Activated T-cell treated with anti-CD3 and anti-CD28 coated beads for 4 hours (primary cell): ENCODE measurements at places on chromosomes 2 and 18.
A peak's percentile ranks its signal among the peaks of the same experiment; 100 is the strongest.

DNA sequence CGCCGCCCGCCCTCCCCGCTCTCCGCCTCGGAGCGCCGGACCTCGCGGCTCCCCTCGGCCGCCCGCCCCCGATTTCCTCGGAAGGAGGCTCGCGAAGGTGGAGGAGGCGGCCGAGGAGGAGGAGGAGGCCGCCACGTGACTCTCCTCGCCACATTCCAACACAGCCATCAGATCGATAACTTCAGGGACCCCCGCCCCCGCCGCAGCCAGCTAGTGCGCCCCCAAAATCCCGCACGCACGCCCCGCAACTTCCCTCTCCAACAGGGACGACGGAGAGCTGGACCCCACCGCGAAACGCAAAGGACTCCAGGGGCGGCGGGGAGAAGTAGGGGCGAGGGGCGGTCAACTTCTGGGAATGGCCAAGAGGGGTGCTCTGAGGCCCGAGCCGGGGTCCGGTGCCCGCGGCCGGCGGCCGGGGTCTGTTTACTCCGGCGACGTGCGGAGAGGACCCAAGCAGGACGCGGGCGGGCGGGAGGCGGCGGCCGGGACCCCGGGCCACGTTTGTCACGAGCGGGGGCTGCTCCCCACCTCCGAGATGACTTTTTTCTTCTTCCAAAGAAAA, 2.0 kb downstream of the ZNF521 start:
- no peak for DNase-seq

DNA sequence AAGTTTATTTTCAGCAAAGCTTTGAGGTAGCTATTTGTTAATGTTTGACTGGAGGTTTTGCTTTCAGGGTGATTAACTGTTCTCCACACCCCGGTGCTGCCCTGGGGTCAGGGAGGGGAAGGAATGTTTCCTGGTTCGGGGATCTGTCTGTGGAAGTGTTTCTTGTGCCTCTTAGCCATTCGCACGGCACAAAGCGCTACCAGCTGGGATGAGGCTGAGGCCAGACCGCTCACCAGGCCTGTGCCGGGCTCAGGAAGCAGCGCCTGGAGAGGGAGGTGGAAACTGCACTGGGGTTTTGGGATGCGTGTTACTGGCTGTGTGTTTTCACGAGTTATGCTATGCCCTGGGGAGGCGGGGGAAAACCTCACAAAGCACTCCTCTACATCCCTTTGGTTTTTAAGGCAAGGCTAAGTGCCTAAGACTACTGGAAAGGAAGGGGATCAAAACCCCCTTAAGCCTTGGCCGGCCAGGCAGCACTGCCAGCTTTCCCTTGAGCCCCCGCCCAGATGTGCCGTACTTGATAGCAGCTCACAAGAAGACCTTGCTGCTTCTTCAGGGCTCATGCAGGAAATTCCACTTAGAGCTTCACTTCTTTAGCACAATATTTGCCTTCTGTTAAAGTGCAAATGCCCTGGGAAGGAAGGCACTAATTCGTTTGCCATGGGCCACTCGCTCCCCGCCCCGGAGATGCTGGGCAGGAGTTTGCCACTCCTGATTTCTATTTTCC, 65.7 kb upstream of the CNGA3 start:
- no peak for DNase-seq

DNA sequence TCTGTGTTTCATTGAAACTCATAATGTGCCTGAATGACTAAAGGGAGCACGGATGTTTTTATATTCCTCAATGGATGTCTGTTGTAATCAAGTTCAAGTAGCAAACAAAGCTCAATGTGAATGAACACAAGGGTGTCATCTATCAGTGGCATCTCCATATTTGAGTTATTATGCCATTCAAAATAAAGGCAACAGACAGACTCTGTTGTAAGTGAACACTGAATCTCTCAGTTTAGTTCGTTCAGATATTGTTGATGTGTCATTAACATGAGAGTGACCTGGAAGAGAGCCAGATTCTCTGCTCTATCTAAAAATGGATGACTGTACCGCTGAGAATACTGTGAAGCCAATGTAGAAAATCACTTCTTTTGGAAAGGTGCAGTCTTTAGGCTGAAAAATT, 118.7 kb downstream of the NUP35 start:
- no peak for DNase-seq

- no peak for DNase-seq
Measured at GRCh38 chr2:176038694-176039093, 36.6 kb upstream of the LNPK start.

DNA sequence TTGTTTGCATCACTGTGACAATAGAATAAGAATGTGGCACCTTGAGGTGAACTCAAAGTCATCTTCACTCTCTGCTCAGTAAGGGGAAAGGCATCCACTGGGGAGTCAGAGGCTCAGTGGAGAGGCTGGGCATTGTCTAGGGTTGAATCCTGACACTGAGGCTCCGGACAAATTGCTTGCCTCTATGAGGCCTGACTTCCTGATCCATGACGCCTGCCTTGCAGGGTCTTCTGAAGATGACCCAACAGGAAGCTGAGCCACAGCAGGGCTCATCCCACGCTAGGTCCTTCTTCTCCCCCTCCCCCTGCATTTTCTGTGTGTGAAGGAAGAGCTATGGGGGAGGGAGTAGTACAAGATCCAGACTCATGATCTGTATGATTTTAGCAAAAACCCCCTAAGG, 265.1 kb downstream of the SH3BP4 start:
- DNase-seq: no peak

- no peak for DNase-seq
Measured at GRCh38 chr2:7825591-7826312, 856.1 kb upstream of the ID2 start.

DNA sequence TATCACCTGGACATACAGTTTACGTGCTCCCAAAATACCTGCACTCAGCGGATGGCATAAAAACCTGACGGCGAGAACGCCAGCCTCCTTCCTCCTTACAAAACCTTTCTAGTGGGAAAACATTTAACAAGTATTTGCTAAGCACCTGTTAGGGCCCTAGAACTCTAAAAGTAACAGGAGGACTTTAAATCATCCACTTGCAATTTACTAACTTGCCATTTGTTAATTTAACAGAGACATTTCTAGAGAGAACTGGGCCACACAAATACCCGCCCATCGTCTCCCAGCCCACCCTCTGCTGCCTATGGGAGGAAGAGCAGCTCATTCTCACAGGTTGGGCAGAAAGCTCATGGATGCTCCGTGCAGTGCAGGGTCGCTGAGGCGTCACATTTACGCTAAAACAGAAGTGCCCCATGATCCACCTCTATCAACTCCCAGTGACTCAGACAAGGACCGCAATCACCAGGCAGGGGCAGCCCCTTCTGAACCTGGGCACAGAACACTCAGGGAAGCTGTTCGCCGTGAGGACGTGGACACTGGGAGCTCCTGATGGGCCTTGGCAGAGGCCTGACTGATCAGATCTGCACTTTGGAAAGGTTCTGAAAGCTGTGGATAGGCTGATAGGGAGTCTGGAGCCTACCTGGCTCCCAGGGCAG, 106.9 kb downstream of the HDAC4 start:
- peak; percentile 26 for DNase-seq

GRCh38 chr2:71696381-71696780, 243.0 kb downstream of the DYSF start:
- DNase-seq: no peak

DNA sequence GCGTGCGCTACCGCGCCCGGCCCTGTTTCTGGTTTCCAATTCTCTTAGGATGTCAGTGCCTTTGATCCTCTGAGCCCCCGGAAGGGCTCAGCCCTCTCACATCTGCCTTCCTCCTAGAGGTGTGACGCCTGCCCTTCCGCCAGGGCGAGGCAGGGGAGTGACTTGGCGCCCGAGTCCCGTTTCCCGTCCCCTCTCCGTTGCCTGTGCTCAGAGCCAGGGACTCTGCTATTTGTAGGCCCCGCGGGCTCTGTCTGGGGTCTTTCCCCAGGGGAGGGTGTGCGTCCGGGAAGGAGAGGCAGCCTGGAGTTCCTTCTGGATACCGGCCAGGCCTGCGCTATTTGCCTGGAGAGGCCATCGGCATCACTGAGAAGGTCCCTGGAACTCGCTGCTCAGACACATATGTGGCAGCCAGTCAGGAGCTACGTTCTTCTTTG, 103.7 kb upstream of the TAF1B start:
- DNase-seq: no peak

- DNase-seq: no peak
Measured at GRCh38 chr2:197782126-197782525, 3.0 kb downstream of the BOLL start.

- DNase-seq: no peak
Measured at GRCh38 chr18:11518788-11519685, 90.4 kb upstream of the SLC35G4 start.

DNA sequence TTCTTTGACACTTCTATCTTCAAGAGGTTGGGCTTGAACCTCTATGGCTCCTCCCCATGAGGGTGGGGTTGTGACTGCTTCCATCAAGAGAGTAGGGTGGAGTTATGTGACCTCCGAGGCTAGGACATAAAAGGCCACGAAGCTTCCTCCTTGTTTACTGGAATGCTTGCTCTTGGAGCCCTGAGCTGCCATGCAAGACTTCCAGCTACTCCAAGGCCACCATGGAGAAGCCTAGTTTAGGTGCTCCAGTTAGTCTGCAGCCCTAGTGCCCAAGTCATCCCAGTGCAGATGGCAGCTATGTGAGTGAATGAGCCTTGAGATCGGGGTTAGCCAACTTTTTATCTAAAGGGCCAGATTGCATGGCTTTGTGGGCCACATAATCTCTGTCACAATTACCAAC, 2.4 kb upstream of the MERTK start:
- DNase-seq: no peak

DNA sequence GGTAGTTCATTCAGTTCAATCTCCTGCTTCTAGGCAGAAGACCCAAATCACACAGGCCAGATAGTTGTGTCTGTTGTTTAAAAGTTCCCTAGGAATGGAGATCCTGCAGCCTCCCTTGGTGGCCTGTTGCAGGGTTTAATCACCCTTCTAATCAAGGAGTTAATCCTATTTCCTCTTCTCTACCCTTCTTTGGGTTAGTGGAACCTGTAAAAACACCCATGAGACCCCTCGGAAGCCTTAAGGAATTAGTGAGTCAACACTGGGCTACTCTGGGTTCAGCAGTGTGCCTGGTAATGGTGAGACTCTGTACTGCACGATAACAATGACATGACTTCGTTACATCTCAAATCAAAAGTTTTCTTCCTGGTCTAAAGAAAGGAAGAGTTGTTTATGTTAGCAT, 217.6 kb upstream of the NRP2 start:
- DNase-seq: no peak

DNA sequence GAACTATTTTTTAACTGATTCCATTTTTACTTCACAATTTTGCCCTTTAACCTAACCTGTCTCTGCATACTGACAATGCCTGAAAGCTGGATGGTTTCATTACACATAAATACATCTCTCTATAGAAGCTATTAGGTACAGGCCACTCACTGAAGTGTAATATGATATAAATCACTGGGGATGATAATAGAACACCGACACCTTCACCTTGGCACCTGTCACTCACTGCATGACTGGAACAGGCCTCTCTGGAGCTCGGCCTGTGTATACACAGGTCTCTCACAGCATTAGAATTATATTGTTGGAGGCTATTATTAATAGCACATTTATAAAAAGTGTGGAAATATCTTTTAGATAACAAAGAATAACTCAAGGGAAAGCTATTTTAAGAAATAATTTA, 138.2 kb downstream of the TMEM131 start:
- DNase-seq: no peak

- peak; percentile 2 for DNase-seq
Measured at GRCh38 chr2:30862054-30862651, 54.9 kb upstream of the CAPN13 start.

- no peak for DNase-seq
Measured at GRCh38 chr2:236867441-236868260, 218.0 kb upstream of the COPS8 start.
